Chondrocyte (in vitro differentiated cells): ENCODE measurements at places on chromosomes 1 and 21. TPM values are rescaled to one million over a fixed set of nuclear protein-coding genes. Genes with fewer than 3 reads are reported as not detected.

The LRIF1 gene
- 9.1 to 10.3 TPM (median 9.5 TPM) in 3 replicates for total RNA-seq

DNA sequence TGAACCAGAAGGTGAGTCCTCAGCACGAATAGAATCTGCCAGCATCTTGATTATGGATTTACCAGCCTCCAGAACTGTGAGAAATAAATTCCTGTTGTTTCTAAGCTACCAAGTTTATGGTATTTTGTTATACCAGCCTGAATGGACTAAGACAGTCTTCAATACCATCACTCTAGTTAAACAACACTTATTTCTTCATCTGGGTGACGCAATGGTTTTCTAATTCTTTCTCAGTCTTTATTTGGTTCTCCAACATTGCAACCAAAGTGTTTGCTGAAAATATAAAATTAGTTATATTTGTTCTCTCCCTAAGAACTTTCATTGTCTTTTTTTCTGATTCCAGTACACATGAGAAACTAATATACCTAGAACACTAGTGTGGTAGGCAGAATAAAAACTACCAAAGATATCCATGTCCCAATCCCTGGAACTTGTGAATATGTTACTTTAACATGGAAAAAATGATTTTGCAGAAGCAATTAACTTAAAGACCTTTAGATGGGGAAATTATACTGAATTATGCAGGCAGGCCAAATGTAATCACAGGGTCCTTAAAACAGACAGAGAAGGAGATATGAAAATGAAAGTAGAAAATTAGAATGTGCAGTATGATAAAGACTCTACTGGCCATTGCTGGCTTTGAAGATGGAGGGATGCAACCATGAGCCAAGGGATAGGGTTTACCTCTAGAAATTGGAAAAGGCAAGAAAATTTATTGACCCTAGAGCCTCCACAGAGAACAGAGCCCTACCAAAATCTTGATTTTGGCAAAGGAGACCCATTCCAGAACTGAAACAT, 1115.1 kb downstream of the PLA2G4A start:
- DNase-seq = no peak

- no peak for DNase-seq
Observed at GRCh38 chr1:111491070-111491469, 12.4 kb downstream of the ADORA3 start.

- peak; percentile 84 for DNase-seq
Observed at GRCh38 chr1:50023292-50024159, at the start of gene AGBL4. AGBL4 (minus strand) TSS chr1:50023954.

The APOBEC4 gene
- total RNA-seq = not detected in 3 replicates

GRCh38 chr1:40050863-40051262, 10.3 kb downstream of the CAP1 start:
- no peak for DNase-seq
